Esophagus squamous epithelium (tissue), 5 donors: ENCODE measurements at places on chromosomes 2 and 18.

DNA sequence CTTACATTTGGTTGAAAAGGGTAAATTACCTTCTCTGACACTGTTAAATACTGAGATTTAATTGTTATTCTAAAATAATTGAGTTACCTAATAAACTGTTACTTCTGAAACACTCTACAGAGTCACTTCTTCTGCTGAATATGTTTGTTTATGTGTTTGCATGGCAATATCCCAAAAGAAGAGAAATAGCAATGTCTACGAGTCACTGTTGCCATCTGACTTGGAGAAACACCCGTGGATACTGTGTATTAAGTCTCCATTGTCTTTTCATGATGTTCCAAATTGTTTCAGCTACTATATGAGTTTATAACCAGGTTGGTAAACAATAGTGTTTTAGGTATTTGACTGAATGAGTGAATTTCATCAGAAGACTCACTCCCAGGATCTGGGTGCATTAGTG lies 754.2 kb upstream of the ID2 start:
- no peak for DNase-seq

- no peak for DNase-seq
These were observed 98.9 kb upstream of the SH3BP4 start for GRCh38 chr2:234852941-234853340.

- DNase-seq, result no peak
These were observed 246.9 kb upstream of the PARD3B start for GRCh38 chr2:204298404-204298803.

GRCh38 chr2:217671075-217671474 lies 331.7 kb downstream of the TNS1 start:
- DNase-seq, result no peak

- DNase-seq, result no peak
These were observed 236.3 kb upstream of the RASGRP3 start for GRCh38 chr2:33240178-33240577.

DNA sequence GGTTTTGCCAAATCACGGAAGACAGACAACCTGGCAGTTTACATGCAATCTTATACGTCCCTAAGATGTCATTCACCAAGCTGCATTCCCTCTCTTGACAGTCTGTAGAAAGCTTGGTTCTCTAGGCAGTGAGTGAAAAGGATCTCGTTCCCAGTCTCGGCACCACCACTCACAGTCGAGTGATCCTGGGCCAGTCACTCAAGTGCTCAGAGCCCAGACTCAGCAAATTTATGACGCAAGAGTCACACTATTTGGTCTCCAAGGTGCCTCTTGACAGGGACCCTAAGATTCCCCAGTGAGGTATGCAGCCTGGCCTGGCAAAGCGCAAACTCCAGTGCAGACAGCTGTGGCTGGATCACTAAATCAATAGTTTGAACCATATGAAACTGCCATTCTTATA lies 77.9 kb downstream of the EIPR1 start:
- DNase-seq, result no peak

DNA sequence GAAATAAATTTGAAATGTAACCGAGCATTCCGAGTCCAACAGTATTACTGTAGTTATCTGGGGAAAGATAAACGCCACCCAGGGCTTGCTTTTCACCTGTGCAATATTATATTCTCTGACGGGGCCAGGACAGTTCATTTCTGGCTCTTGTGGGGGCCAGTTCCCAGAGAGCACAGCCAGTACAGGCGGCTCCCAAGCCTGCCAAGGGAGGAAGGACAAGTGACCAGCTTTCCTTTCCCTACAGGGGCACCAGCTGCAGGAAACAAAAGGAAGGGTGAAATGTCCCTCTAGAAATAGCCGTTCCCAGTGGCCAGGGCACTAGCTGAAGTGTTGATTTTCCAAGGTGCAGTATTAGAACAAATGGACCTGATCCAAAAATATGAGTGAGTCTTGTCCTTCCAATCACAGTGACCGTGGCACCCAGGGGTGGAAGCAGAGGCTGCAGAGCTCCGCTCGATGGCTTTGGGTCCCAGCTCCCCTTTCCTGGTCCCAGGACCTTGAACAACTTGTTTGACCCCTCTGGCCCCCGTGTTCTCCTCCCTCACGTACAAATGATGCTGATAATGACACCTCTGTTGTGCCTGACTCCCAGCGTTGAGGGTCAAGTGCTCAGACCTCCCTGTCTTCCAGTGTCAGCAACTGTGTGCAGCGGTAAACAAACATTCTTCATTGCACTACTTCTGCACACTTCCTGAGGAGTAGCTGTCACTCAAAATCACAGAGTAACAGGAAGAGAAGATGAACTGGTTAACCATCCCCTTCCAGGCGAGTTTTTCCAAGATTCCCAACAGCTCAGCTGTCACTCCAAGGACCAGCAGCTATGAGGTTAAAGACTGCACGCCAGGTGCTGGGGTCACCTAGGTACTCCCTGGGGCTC lies 40.9 kb downstream of the GYPC start:
- no peak for DNase-seq

DNA sequence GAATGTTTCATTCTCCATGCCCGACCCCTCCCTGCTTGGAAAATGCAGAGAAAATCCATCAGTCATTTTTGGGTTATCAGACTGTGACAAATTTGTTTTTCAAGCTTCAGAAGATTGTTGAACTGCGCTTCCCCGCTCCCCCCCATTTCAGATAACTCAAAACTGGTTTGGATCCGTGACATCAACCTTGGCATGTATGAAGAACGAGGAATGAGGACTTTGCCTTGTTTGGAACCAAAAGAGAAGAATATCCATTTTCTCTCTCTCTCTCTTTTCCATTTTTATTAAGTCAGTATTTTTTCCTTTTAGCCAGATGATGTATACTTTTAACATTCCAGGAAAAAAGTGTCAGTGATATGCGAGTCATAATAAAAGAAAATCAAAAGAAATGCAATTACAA lies 171.6 kb downstream of the BCL2 start:
- no peak for DNase-seq

- no peak for DNase-seq
These were observed 265.7 kb downstream of the ICOS start for GRCh38 chr2:204202253-204202652.

- no peak for DNase-seq
These were observed 168.3 kb downstream of the NRP2 start for GRCh38 chr2:205850611-205851010.

DNA sequence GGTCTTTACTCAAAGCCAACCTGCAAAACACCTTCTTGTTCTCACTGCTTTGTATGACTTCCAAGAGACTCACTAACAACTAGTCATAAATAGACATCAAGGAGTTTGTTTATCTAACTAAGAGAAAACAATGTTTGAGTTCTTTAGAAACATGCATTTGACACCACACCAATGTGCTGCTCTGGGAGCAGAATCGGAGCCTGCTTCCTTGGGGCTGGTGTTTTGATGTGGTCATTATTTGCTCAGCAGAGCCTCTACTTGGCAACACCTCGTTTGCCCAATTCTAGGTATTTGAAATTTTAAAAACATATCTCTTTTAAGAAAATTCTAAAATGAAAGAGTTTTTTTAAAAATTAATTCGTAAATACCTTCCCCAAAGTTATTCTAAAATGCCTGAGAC lies 167.5 kb downstream of the BCL2 start:
- DNase-seq, result no peak

- DNase-seq, result no peak
These were observed 10.9 kb downstream of the YES1 start for GRCh38 chr18:801137-801536.

DNA sequence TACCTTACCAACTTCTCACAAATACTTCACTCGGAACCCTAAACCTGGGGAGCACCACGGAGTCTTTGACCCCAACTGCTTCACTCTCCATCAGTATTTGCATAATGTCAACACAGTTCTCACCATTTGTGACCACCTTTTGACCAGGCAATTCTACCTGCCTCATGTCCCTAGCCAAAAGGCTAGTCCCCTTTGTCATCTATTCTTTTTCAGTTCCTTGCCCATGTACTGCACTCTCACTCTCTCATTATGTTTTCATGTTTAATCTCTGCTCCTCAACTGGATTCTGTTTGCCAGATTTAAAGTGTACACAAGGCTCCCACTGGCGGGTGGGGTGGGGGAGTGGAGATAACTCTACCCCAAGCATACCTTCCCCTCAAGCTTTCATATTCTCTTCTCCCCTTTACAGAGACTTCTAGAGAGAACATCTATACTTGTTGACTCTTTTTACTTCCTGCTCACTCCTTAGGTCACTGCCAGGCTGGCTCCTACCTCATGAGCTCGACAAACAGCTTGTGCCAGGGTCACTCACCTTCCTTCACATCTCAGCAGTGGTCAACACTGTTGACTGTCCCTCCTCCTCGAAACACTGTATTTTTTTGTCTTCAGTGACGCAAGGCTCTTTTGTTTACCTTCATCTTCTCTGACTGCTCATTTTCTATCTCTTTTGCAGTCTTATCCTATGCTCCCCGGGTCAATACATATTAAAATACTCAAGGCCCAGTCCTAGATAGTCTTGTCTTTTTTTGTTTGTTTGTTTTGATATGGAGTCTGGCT lies 88.7 kb upstream of the MAP4K3 start:
- no peak for DNase-seq

DNA sequence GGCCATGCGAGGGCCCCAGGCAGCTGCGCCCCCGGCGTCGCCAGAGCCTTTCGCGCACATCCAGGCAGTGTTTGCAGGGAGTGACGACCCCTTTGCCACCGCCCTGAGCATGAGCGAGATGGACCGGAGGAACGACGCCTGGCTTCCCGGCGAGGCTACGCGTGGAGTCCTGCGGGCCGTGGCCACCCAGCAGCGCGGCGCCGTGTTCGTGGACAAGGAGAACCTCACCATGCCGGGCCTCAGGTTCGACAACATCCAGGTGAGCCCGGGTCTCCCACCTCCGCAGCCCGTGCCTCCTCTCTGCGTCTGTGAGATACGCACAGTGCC lies 8.9 kb downstream of the TRAPPC12 start:
- DNase-seq, result no peak

- DNase-seq, result no peak
These were observed 500.7 kb downstream of the RIT2 start for GRCh38 chr18:42614619-42615293.

DNA sequence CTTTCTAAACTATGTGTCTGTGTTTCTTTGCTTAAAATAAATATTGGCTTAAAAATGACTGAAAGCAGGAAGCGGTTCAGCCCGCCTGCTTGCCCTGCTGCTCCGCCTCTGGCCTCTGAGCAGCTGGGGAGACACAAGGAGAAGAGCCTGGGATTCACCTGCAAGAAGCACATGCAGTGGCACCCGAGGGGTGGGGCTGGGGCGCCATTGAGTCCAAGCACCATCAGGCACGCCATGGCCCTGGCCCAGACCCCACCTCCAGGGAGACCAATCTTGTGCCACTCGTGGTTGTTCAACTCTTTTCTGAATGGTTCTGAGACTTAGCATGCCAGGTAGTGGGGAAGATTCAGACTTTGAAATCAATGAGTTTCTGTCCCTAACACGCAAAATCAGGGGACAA lies 495.5 kb upstream of the MYT1L start:
- no peak for DNase-seq

- DNase-seq, result no peak
These were observed 455.8 kb upstream of the SALL3 start for GRCh38 chr18:78523850-78524249.

DNA sequence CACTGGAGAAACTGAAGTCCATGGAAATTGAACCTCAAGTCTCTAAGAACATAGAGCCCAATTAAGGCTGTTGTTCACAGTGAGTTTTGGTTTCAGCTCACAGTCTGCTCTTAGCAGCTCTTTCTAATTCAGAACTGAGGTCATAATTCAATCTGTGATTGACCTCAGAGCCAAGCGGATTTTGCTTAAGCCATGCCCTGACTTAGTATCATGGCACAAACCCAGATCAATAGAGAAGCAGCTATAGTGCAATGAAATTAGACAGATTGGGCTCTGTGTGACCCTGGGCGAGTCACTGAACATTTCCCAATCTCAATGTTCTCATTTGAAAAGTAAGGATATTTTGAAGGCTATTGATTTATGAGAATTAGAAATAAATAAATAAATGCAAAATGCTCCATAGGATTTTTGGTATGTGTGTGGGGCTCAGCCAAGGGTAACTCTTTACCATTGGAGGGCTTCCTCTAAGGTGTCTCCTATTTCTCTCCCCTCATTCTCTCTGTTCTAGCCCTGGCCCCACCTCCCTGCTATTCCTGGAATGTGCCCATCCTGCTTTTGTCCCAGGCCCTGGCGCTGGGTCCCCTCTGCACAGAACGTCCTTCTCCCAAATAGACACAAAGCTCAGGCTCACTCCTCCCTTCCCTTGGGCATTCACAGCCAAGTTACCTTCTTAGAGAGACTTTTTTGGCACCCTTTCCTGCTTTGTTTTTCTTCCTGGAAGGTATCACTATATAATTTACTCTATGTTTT lies 239.6 kb downstream of the LPIN1 start:
- no peak for DNase-seq

GRCh38 chr2:67503066-67503795 lies 106.1 kb downstream of the ETAA1 start:
- no peak for DNase-seq

DNA sequence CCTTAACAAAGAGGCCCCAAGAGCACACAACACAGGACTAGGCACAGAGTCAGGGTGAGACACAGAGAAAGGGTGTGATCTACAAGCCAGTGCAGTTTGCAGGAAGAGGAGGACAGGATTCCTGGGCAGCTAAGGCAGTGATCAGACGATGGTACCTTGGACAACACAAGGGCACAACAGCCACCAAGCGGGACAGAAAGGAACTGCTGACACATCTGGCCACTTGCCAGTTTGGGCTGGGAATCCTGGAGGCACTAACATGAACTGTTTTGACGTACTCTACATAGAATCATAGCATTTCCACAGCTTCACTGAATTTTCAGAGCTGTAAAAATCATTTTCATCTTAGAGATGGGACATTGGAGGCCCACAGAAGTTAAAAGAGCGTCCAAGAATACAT lies 221.5 kb upstream of the SLC35G4 start:
- DNase-seq, result no peak

- DNase-seq, result no peak
These were observed 44.5 kb upstream of the SERTAD2 start for GRCh38 chr2:64698177-64698643.

- DNase-seq, result no peak
These were observed 18.4 kb upstream of the YES1 start for GRCh38 chr18:830315-830901.

GRCh38 chr2:170229744-170230143 lies 51.8 kb downstream of the MYO3B start:
- DNase-seq, result no peak

DNA sequence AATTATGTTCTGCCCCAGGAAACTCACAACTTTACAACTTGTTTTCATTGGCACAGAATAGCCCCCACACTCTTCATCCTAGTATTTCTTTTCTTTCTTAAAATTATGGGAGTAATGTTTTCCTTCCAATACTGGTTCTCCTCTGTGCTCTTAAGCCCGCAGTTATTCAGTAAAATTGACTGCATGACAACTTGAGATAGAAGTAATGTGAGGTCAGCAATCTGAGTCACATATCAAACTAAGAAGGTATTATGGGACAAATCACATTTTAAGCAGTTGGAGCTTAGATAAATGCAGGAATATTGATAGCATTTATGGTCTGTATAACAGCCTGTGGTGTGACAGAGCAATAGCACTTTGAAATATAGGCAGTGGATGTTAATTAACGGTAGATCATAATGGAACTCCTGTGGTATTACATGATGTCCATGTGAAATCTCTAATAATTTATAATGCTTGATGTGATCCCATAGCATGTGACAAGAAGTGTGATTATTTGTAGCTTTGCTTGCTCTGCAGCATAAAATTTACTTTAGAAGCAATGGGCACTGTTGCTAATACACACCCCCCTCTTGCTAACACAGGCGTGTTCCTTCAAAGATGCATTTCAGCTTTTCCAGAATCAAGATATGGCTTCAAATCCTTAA lies 351.4 kb upstream of the CDH20 start:
- no peak for DNase-seq

- no peak for DNase-seq
These were observed 9.1 kb downstream of the MAT2A start for GRCh38 chr2:85547859-85548607.
